Hematopoietic multipotent progenitor cell treated with erythropoietin and hydrocortisone succinate and interleukin-3 and kit ligand, for 4 days (in vitro differentiated cells): ENCODE measurements at places on chromosomes 3 and 15.
A peak's percentile ranks its signal among the peaks of the same experiment; 100 is the strongest.

- no peak for DNase-seq
Measured at GRCh38 chr3:121542924-121543323, 2.9 kb downstream of the POLQ start.

DNA sequence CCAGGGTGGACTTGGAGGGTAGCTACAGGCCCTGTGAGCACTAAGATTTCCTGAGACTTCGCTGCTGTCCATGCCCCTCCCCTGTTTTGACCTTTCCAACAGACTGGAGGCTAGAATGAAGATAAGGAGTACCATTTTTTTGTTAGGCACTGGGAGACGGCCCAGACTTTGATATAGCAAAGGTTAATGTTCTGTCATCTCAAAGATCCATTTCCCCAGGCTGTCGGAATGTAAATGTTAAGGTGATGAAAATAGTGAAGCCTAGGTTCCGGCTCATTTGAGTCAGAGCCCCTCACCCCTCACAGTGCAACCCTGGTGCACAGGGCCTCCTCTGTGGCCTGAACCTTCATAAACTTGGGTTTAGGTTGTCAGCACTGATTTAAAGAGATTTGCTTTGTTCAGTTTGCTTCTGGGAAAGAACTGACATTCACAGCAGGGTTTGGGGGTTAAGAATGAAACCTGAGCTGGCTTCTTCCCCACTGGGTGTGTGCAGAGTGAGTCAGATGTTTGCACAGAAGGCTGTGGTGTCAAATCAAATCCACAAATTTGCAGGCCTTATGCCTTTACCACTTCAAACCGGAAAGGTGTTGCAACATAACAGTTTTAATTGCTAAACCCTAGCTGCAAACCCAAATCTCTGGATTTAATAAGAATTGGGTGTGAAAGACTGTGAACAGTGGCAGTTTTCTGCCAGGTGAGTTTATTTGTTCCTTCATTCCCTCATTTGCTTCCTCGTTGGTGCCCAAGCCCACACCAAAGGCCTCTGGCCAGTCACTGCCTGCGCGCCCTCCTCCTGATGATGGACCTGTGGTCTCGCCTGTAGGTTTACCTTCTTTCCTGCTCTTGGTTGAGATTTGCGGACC, 20.6 kb upstream of the KCTD6 start:
- DNase-seq: peak; percentile 86

DNA sequence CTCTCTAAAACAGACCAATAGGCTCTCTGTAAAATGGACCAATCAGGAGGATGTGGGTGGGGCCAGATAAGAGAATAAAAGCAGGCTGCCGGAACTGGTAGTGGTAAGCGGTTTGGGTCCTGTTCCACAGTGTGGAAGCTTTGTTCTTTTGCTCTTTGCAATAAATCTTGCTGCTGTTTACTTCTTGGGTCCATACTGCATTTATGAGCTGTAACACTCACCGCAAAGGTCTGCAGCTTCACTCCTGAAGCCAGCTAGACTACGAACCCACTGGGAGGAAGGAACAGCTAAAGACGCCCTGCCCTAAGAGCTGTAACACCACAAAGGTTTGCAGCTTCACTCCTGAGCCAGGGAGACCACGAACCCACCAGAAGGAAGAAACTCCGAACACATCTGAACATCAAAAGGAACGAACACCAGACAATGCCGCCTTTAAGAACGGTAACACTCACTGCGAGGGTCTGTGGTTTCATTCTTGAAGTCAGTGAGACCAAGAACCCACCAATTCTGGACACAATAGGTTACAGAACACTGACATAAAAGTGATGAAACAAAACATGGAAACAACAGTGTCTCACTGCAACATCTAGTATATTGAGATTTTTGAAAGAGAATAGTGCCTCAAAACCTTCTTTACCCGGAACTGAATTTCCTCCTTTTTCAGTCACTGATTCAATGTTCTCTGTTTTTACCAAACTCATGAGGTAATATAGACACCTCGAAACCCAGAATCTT, 28.8 kb upstream of the PLSCR2 start:
- DNase-seq: no peak

GRCh38 chr3:23867400-23867799, 49.4 kb downstream of the NKIRAS1 start:
- peak; percentile 27 for DNase-seq

DNA sequence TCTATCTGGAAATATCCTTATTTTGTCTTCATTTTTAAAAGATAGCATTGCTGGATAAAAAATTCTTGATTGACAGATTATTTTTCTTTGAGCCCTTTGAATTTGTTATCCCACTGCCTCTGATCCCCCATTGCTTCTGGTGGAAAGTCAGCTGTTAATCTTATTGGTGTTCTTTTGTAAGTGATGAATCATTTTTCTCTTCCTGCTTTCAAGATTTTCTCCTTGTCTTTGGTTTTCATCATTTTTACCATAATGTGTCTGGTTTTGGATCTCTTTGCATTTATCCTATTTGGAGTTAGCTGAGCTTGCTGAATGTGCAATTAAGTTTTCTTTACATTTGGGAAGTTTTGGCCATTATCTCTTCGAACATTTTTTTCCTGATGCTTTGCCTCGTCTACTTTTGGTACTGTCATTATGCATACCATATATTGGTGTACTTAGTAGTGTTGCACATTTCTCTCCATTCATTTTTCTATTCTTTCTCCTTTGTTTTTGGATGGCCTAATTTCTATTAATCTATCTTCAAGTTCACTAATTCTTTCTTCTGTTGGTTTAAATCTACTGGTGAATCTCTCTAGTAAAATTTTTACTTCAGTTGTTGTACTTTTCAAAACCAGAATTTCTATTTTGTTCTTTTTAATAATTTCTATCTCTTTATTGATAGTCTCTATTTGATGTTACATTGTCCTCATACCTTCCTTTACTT, 440.0 kb upstream of the PROK2 start:
- DNase-seq: peak; percentile 31

GRCh38 chr3:56806407-56806806, 4.7 kb upstream of the ARHGEF3 start:
- DNase-seq: no peak

GRCh38 chr15:45249125-45249780, 2.8 kb upstream of the SLC28A2 start:
- no peak for DNase-seq

- no peak for DNase-seq
Measured at GRCh38 chr3:12840591-12841148, 695 bp downstream of the RPL32 start.

DNA sequence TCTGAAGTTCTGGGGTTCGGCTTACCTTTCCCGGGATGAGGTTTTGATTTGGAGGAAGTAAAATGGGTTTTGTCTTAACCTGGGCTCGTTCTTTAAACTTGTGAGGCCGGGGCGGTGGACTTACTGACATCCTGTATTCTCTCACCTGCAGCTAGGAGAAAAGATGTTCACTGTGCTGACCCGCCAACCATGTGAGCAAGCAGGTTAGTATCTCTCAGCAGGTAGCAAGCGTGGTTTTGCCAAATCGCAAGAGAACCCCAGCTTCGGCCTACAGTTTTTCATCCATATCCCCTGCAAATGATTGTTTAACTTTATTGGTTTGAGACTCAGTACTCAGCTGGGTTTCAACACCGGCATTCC, 891 bp downstream of the ENTPD3 start:
- DNase-seq: no peak

DNA sequence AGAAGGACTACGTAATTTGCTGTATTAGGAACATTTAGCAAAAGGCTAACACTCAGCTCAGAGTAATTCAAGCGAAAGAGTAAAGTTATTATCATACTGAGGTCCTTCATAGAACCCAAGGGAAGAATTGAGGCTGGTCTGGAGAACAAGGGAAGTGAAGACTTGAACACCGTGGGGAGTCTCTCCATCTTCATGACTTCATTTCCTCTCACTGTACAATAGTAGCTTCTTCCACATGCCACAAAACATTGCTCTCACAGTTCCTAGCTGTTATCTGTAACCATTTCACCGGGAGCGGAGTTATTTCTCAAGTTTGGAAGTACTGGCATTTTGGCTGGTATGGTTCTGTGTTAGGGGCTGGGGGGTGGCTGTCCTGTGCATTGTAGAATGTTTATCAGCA, 69.7 kb downstream of the MAGI1 start:
- no peak for DNase-seq

DNA sequence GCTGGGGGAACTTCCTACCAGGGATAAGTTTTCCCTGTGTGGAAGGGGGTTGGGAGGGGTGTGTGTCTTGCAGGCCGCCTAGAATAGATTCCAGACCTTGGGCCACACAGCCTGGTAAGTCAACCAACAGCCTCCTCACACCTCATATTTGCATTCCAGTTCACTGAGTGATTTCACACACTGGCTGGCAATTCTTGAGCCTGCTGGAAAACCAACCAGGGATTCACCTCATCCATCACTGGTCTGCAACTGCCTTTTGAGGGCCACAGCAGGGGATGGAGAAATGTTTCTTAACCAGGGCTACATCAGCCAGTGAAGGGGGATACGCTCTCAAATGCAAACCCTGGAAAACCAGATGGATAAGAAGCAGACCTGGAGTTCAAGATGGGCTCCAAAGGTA, 2.0 kb downstream of the FSTL1 start:
- DNase-seq: no peak

DNA sequence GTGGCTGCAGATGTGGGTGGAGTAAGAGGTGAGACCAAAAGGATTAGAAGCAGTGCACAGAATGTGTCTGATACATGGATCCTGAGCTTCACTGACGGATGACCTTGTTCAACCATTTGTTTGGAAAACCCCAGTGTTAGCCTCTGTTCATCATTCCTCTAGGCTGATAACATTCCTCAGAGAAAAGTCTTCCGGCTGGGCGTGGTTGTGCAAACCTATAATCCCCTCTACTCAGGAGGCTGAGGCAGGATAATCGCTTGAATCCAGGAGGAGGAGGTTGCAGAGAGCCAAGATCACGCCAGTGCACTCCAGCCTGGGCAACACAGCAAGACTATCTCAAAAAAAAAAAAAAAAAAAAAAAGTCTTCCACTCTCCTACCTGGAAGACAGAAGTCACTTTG, 23.1 kb upstream of the CHD2 start:
- DNase-seq: no peak

DNA sequence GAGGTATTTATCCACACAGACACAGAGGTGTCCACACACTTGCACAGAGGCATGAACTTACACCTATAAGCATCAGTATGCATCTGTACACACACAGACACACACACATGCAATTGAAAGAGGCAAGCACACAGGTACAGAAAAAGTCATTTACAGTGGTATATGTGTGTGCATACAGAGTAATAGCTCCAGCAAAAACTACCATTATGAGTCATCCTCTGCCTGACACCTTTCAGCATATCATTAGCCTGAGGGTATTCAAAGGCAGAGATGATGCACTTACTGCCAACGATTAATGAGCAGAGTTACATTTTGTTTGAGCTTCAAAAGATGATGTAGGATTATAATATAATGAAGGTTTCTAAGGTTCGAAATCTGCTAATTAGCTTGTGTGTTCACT, 100.3 kb upstream of the TPRG1 start:
- DNase-seq: no peak

GRCh38 chr15:42729409-42729808, 7.5 kb downstream of the CDAN1 start:
- no peak for DNase-seq

DNA sequence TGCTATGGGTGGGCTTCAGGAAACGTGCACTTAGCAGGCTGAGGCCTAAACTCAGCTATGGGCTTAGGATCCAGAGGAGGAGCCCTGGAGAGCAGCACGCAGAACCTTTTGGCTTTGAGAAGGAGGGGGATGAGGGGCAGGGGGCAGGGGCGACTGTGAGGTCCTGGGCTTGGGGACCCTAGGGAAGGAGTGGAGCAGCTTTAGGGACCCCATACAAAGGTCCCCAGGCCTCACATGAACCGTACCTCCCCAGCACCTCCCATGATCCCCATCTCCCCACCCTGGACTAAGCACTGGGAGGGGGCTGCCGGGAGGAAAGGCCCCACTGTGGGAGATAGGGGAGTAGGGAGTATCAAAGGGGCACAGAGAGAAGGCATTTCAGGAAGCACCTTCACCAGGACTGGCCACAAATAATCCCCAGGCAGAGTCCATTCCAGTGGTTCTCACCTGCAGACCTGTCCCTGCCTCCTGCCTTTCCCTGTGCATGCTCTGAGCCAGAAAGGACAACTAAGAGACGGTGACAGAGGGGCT, 62.0 kb upstream of the KLF13 start:
- no peak for DNase-seq

GRCh38 chr15:88695691-88696251, 57.0 kb downstream of the ISG20 start:
- no peak for DNase-seq

- no peak for DNase-seq
Measured at GRCh38 chr3:31960793-31961431, 20.1 kb downstream of the OSBPL10 start.

GRCh38 chr3:125211523-125212090, 941 bp downstream of the SLC12A8 start:
- DNase-seq: no peak

DNA sequence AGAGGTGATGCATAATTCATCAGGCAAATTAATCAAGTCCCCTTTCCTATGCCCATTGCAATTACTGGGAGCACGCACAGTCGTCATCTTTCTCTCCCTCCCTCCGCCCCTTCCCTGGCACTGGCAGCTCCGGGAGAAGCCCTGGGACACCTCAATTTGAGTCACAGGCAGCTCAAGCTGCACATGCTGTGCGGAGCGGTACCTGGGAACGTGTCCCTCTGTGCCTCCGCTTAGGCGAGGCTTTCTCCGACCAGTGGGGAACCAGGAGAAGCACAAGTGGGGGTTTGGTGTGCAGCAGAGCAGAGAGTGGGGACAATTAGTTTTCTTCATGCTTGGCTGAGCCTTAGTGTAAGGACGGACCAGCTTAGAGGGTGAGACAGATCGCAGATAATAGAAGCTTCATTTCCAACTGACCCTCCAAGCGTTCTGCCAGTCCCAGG, 88.3 kb downstream of the SOX14 start:
- no peak for DNase-seq

GRCh38 chr3:129890125-129890524, 3.4 kb downstream of the TMCC1 start:
- DNase-seq: peak; percentile 78

GRCh38 chr3:177441813-177442646, 244.7 kb upstream of the TBL1XR1 start:
- peak; percentile 58 for DNase-seq
